HFF-Myc (cell line): ENCODE measurements at places on chromosomes 2 and 18.

DNA sequence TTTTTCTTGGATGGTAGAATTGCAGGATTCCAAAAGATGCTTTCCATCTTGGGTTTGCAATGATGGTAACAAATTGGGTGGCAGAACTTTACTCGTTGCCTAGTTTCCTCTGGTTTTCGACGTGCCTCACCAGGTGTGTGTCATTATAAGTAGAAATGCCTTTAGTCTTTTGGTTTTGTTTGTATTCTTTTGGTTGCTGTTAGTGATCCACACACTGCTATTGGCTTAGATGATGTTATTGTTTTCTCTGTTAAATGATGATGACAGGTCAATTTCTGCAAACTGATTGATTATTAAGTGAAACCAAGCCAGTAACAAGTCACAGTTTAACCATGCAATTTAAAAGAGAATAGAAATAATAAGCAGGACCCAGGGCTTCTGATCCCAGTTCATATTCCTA lies 6.1 kb upstream of the LAMA3 start:
- no peak for DNase-seq

- no peak for DNase-seq
These were observed 1.2 kb downstream of the STK17B start for GRCh38 chr2:196170213-196170605.

- no peak for DNase-seq
These were observed 324.0 kb upstream of the SETBP1 start for GRCh38 chr18:44356566-44357157.

DNA sequence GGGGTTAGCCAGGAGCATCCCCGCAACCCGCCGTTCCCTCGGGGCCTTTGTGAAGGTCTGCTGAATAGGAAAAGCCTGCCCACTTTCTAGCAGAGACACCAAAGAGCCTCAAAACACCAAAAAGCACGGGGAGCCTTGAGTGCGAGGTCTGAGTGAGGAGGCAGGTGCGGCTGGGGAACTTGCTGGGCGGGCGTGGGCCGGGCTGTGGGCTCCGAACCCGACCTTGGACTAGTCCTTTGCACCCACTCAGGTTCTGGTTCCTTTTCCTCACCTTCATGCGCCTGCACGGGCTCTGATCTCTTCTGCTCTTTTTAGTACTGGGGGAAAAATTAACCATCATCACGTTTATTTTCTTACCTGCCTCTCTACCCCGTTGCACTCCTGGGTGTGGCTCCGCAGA lies 19.9 kb downstream of the APCDD1 start:
- DNase-seq, result no peak

DNA sequence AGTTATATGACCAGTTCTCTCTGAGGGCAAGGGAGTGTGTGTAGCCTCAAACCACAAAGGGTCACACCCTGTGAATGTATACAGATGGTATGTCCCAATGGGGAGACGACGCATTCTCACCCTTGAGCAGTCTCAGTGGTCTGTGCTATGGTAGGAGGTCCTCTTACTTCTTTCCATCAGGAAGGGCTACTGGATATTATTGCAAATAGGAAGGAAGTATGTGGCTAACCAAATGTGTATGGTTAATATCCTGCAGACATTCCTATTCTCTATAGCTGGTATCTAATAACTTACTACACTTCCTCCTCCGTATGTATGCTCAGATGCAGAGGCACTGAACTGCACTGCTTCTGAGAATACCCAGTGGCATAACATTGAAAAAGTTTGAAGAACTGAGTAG lies 306.7 kb upstream of the CCDC68 start:
- DNase-seq, result peak; percentile 93

DNA sequence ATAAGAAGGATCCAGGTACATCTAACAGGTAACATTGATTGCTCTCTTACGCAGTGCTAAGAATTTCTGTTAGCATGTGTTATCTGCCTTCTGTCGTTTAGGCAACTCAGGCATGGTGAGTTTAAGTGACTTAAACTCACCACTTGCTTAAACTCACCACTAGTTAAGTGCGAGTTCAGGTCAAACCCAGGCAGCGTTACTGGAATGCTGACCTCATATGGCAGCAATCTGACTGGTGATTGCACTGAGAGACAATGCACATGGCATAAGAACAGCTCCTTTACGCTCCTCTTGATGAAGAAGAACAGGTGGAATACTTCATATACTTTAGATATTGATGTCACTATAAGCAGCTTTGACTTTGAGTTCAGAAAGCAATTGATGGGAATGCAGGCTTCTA lies 954.1 kb downstream of the SOCS6 start:
- DNase-seq, result no peak

DNA sequence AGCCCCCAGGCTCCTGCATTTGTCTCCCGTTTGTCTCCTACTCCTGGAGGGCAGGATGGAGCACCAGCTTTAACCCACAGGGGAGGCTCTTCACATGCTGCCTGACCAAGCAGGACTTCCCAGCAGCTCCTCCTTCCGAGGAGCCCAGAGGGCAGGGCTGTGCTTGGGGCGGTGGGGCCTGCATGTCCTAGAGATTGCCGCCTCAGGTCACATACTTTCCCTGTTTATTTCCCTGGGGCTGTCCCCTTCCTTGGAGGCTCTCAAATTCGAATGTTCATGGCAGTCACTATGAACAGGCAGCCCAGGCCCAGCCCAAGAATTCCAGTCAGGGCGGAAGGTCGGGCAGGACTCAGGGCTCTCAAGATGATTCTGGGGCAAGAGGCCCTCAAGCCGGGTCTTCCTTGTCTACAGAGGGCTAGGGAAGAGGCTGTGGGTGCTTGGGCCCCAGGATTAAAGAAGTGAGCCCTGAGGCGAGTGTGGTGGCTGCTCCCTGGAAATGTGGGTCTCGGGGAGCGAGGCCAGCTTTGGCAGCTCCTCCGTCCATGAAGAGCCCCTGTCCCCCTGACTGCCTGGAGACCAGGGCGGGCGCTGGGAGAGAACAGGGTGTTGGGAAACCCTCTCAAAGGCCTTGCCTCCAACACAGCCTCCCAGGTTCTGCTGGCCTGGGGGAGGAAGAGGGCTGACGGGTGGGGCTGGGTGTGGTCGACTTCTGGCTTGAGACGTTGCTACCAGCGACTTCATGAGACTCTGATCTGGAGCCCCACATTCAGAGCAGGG lies 48.9 kb upstream of the HPCAL1 start:
- DNase-seq, result no peak

DNA sequence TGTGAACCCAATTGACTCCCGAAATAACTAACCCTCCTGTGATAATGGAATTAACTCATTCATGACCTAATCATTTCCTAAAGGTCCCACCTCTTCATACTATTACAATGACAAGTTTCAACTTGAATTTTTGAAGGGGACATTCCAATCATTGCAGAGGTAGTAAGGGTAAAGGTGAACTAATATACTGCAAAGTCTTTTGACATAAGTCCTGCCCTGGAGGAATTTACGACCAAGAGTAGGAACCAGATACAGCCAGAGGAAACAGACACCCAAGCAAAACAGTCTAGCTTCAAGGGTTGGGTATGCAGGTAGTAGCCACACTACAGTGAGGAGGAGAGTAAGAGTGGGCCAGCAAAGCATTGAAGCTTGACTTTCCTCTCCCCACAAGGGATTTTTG lies 1.2 kb upstream of the SRBD1 start:
- no peak for DNase-seq

GRCh38 chr18:38297910-38298309 lies 732.3 kb upstream of the CELF4 start:
- DNase-seq, result no peak

DNA sequence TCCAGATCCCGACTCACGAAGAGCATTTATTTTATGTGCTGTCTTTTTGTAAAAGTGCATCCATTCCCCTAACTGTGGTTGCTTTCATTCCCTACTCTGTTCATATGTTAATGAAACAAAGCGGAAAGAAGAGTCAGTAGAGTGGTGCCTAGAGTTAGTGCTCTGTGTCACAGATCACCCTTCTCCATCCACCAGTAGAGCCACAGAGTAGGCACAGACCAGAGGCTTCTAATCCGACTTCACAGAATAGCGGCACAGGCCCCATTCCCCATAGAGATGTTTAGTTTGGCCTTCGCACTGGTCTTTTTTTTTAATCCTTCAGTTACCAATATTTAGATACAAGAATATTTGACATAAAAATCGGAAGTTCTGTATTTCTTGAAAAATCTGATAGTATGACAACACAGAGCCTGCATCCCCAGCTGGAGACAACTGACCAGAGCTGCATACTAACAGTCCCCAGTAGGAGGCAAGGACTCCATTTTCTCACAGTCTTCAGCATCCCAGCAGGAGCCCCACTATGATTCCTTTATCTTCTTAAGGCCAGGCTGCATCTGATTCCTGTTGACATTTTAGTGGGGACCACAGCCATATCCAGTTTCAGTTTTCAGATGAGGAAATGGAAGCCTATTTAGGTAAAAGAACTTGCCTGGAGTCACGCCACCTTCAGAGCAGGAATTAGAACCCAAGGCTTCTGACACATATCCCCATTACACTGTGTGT lies 7.0 kb downstream of the G6PC2 start:
- no peak for DNase-seq

DNA sequence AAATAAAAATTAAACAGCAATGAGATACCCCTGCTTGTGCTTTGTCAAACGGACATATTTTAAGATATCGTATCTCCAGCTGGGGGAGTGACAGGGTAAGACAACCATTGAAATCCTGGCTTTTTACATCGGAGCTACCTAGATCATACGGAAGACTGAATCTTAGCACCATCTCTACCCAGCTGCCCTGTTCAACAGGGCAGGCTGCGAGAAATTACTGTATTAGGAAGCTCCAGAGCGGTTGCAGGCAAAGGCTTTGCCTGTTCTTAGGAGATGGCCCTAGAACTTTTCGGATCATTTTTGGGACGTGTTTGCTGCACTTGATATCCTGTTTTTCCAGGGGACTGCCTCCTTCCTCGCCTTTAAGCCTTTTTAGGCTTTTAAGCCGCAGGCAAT lies 2.0 kb upstream of the PRKCE start:
- DNase-seq, result no peak

DNA sequence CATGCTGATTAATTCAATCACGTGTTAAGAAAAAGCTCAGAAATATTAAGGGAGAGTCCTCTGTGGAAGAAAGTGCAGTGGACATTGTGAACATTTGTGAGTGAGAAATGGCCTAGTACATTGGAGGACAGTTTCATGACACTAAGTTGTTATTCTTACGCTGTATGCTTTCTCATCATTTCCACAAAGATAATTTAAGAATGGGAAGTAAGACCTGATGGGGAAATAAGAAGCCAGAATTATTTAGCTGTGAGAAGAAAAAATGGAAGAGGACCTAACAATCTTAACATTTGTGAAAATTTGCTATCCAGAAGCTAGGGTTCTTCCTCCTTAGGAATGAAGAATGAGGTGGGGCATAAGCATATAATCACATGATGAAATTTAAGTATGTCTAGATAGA lies 15.2 kb upstream of the RAPH1 start:
- no peak for DNase-seq

DNA sequence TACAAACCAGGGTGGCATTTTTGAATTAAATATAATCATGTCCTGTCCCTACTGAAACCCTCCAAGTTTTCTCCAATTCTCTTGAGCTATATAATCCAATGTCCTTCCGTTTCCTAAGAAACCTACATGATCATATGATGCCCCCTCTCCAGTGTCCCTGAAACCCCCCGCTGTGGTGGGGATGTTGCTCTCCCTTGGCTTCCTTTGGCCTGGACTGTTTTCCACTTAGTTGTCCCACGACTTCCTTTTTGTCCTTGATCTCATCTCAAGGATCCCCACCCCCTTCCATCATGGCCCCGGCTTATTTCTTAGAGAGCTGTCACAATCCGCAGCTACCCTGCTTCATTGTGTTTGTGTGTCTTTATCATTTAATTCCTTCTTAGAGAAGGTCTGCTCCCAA lies 43.8 kb downstream of the TMEM18 start:
- no peak for DNase-seq

- no peak for DNase-seq
These were observed 207.0 kb downstream of the ZNF407 start for GRCh38 chr18:74804677-74805076.

DNA sequence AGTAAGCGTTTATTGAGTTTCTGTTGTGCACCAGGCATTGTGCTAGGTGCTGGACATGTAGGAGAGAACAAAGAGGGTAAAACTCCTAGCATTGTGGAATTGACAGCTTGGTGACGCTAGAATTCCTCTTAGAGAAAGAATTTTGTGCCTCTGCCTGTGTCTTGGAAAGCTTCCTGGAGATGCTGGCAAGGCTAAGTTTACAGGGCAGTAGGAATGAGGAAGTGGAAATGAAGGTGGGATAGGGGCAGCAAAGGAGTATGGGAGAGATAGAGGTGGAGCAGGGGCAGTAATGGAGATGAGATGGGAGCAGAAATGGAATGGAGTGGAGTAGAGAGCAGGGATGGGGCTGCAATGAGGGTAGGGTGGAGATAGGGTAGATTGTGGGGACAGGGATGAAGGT lies 29.8 kb downstream of the GPR39 start:
- DNase-seq, result no peak

GRCh38 chr2:201452058-201452921 lies 750 bp downstream of the STRADB start:
- no peak for DNase-seq

DNA sequence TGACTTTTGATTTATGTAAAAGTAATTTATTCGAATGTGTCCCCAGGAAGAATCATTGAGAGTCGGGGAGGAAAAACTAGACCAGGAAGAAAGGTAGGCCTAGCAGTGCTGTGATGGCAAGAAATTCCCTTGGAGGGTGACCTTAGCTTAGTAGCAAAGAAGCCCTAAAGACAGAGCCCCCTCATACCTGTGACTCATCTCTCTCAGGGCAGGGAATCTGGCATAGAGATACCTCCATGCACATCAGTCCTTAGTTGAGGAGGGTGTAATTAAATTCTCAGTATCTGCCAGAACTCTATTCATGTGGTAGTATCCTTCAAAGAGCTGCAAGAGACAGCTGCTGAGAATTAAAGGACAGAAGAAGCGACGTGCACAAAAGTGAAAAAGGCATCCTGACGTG lies 360.3 kb downstream of the FBXO15 start:
- no peak for DNase-seq

- DNase-seq, result no peak
These were observed 103.8 kb downstream of the RAPGEF4 start for GRCh38 chr2:172839446-172839845.

DNA sequence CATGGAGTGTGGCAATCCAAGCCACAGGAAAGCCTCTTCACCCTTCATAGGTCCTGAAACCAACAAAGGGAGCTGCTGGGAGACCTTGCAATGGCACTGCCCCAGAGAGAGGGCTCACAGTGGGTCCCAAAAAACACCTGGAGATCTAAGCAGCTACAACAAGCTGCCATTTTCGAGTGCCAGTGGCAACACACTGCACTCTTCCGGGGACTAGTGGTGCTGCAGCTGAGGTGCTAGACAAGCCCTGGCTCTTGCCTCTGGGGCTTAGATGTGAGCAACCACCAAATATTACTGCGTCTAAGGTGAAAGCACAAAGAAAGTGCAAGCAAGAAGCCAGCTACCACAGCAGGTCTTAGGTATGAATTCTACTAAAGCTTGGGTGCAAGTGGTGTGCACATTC lies 192.9 kb downstream of the NOL4 start:
- DNase-seq, result no peak

DNA sequence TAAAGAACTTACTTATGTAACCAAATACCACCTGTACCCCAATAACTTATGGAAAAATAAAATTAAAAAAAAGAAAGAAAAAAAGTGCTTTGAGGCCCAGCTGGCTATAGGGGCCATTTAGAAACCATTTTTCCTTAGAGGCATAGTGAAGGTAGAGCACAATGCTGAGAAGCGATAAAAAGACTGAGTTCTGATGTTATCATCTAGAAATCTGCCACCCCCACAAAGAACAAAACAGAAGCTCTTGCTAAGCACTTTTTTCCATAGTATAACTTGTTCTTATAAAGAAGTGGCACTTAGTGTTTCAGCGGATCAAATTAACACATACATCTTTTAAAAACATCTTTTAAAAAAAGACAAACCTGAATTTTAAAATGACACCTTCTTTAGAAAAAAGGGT lies 51.4 kb downstream of the ICOS start:
- DNase-seq, result no peak
